ENCODE measurements at places on chromosomes 3 and 15. TPM values are rescaled to one million over a fixed set of nuclear protein-coding genes. Genes with fewer than 3 reads are reported as not detected.

Gene PLSCR5
- polyA plus RNA-seq: not detected

- H3K27me3 ChIP-seq: peaks cover 30% of the 10 kb centered on the region
- no peak for DNase-seq
- H3K4me1 ChIP-seq: peaks cover 31% of the 10 kb centered on the region
- no peaks in the 10 kb centered on the region for H3K36me3 ChIP-seq
- no peak overlapping the region for H3K27ac ChIP-seq
Measured at GRCh38 chr3:160224811-160225175, 429 bp upstream of the C3orf80 start.

DNA sequence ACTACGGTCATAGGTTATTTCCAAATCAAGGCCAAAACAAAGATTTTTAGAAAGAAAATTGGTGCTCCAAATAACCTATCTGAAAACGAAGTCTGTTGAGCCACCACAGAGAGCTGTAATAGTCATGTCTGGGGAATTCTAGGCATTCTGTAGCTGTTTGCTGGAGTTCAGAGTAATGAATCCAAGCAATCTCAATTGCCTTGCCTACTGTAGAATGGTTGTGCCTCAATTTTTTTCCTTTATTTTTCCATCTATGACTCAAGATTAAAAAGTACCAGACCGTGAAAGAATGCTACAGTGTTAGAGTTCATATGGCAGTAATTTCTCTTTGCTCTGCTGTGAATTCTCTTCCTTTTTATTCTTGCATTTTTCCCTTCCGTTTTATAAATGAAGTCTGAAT lies 1007.2 kb upstream of the ALCAM start:
- H3K27me3 ChIP-seq: no peaks in the 10 kb centered on the region
- H3K4me3 ChIP-seq: no peak overlapping the region
- no peak for DNase-seq
- no peak overlapping the region for H3K27ac ChIP-seq

GRCh38 chr3:46027021-46027705 lies at the start of gene XCR1:
Gene XCR1 (minus strand): TSS chr3:46027483. CDS start chr3:46021947, 5,536 bp downstream.
- no peaks in the 10 kb centered on the region for H3K27me3 ChIP-seq
- no peaks in the 10 kb centered on the region for H3K36me3 ChIP-seq
- H3K27ac ChIP-seq: no peak within 1 kb of the TSS
- H3K4me1 ChIP-seq: peaks cover 9% of the 10 kb centered on the region
- H3K4me3 ChIP-seq: no peak within 1 kb of the TSS
- DNase-seq: no peak

- no peak for DNase-seq
- no peaks in the 10 kb centered on the region for H3K4me1 ChIP-seq
- peaks cover 5% of the 10 kb centered on the region for H3K36me3 ChIP-seq
- H3K27ac ChIP-seq: no peak overlapping the region
- H3K4me3 ChIP-seq: no peak overlapping the region
Measured at GRCh38 chr3:13492048-13492447, 11.9 kb downstream of the HDAC11 start.
